ENCODE measurements at places on chromosomes 16 and 17.

- peak; percentile 37 for DNase-seq
Observed at GRCh38 chr17:31843070-31843745, 15.8 kb downstream of the COPRS start.

DNA sequence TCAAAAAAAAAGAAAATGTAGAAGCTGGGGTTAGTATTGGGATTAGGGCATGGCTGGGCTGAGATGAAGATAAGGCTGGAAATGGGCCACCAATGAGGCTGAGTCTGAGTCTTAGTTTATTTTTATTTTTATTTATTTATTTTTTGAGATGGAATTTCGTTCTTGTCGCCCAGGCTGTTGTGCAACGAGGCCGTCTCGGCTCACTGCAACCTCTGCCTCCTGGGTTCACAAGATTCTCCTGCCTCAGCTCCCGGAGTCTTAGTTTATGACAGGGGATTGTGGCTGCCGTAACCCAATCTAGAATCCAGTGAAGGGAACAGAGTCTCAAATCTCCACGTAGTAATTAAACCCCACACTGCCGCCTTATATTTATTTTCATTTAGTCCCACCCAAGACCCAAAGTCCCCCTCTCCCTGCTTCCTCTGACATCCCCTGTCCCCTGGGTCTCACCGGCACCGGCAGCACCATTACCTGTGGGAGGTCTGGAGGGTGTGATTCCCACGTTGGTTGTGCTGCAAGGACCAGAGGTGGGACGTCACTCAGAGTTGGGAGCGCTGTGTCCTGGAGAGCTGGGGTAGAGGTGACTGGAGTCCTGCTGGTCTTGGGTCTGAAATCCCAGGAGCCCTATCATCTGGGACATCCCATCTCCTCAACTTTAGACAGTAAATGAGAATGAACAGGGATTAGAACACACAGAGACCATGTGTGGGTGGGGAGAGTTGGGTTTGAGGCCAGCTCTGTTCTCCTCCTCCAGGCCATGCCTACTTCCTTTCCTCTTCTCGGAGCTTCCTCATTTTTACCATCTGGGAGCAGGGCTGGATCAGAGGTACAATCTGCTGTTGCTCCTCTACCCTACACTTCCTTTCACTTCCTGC, at the start of gene CLEC10A:
TSS of gene CLEC10A (minus strand) at position 671 of the 875 bp plus-strand sequence. CDS start 1,439 bp downstream, outside the sequence.
- DNase-seq: no peak

DNA sequence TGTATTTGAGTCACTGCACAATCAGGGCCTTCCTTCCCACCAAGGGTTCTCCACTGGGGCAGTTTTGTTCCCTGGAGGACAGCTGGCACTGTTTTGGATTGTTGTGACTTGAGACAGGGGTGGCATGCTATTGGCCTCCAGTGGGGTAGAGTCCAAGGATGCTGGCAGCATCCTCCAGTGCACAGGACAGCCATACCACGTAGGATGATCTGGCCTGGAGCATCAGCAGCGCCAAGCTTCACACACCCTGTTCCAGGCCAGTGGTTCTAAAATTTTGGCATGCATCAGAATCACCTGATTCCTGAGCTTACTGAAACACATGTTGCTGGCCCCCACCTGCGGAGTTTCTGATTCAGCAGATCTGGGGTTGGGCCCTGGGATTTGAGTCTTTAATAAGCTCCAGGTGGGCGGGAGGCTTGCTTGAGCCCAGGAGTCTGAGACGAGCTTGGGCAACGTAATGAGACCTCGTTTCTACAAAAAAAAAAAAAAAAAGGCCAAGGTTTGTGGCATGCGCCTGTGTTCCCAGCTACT, 83.2 kb downstream of the MGAT5B start:
- DNase-seq: no peak

- peak; percentile 21 for DNase-seq
Observed at GRCh38 chr17:42676424-42677011, at the start of gene PLEKHH3. Gene PLEKHH3 (minus strand): TSS chr17:42676994. CDS start chr17:42676563, 431 bp downstream.

DNA sequence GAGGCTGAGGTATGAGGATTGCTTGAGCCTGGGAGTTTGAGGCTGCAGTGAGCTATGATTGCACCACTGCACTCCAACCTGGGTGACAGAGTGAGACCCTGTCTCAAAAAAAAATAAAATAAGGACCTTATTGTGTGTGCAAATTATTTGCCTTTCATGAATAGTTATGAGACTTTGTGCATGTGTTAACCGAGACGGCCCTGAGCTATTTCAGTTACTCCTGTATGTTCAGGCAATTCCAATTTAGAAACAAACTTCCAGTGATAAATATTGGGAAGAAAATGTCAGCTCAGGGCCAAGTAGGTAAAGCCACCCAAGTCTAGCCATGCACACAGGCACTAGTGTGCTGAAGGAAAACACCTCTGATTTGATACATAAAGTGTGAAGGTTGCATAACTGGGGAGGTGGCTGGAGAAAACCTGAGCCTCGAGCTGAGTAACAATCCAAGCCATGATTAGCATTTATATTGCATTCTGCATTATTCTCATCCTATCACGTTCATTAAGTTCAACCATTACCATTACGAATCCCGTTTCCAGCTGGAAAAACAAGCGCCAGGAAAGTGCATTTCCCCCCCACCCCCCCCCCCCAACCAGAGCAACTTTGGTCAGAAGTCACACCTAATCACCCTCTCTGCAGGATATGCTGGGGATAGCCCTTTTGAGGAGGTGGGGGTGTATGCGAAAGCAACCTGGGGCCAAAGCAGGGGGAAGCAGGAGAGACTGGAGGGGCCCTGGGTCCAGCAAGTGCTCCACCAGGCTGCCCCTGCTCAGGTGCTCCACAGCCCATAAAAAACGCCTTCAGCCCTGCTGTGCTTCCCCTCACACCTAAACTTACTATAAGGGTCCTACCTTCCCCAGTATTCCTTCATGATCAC, 18.6 kb upstream of the ENDOV start:
- no peak for DNase-seq

- DNase-seq: no peak
Observed at GRCh38 chr17:63798572-63799106, 24.7 kb downstream of the DDX42 start.

GRCh38 chr16:20628213-20628612, 52.0 kb upstream of the ACSM2B start:
- DNase-seq: no peak

- peak; percentile 30 for DNase-seq
Observed at GRCh38 chr16:11256661-11257130, 692 bp upstream of the SOCS1 start.

- no peak for DNase-seq
Observed at GRCh38 chr16:52727849-52728248, 180.9 kb upstream of the TOX3 start.

DNA sequence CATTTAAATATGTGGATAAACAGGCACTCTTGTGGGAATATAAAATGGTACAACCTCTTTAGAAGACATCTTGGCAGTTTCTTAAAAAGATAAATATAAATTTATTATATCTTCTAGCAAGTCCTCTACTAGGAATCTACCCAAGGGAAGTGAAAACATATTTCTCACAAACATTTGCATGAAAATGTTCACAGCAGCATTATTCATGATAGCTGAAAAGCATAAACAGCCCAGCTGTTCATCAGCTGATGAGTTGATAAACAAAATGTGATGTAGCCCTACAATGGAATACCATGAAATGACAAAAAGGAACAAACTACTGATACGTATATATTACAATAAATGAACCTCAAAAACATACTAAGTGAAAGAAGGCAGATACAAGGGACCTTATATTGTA, 12.0 kb downstream of the DGKE start:
- no peak for DNase-seq

GRCh38 chr16:87483481-87483880, 9.3 kb downstream of the ZCCHC14 start:
- DNase-seq: no peak

GRCh38 chr16:20874088-20874581, 26.0 kb downstream of the DCUN1D3 start:
- no peak for DNase-seq

DNA sequence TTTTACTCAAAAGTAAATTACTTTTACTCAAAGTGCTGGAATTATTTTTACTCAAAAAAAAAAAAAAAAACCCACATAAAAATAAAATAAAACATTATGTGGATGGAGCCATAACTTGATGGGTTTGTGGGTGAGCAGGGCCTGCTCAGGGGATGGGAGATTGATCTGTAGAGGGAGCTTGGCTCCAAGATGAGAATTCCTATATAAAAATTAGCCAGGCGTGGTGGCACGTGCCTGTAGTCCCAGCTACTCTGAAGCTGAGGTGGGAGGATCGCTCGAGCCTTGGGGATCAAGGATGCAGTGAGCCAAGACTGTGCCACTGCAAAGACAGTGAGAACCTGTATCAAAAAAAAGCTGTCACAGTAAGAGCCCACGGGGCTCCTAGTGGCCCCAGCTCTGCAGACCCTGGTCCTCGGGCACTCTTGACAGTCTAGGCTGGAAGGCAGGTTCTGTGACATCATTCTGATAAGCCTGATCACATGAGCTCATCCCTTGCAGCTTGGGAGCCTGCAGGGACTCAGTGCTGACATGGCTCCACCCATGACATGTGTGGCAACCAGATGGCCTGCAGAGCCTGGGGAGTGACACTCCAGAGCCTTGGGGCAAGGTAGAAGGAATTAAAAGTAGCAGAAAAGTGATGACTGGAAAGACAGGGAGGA, 42.5 kb downstream of the ST3GAL2 start:
- DNase-seq: peak; percentile 30

DNA sequence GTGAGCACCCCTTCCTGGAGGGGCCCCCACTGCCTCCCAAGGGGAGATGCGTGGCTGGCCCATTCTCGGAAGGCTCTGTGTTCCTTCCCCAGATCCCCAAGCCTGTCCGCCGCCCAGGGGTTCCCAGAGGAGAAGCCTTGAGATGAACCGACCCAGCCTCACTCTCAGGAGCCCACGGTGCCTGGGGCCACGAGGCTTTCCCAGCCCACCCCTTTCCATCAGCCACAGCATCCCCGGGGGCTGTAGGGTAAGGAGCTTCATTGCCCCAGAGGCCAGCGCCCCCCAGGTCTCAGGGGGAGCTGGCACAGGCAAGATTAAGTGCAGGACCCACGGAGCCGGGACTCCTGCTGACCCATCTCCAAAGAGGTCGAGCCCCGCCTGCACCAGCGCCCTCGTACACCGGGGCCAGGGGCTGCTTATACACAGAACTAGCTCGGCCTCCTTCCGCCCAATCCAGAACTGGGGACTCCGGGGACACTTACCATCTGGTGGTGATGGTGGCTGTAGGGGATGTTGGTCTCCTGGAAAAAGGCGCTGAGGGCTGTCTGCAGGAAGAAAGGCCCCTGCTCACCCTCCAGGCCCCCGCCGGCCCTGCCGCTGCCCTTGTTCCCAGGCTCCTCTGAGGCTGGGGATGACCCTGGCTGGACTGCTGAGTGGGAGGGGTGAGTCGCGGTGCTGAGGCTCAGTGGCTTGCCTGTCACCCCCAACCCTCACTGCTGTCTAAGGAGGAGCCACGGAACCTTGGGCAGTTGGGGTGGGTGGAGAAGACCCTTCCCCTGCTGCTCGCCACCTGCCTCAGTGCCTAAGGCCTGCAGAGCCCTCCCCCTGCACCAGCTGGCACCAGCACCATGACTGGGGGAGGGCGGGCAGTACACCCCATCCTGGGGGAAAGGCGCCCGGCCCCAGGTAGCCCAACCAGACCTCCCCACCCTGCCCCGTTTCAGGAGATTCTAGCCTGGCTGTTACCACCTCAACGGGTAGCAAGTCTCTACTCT, 4.4 kb downstream of the UBALD1 start:
- DNase-seq: no peak

DNA sequence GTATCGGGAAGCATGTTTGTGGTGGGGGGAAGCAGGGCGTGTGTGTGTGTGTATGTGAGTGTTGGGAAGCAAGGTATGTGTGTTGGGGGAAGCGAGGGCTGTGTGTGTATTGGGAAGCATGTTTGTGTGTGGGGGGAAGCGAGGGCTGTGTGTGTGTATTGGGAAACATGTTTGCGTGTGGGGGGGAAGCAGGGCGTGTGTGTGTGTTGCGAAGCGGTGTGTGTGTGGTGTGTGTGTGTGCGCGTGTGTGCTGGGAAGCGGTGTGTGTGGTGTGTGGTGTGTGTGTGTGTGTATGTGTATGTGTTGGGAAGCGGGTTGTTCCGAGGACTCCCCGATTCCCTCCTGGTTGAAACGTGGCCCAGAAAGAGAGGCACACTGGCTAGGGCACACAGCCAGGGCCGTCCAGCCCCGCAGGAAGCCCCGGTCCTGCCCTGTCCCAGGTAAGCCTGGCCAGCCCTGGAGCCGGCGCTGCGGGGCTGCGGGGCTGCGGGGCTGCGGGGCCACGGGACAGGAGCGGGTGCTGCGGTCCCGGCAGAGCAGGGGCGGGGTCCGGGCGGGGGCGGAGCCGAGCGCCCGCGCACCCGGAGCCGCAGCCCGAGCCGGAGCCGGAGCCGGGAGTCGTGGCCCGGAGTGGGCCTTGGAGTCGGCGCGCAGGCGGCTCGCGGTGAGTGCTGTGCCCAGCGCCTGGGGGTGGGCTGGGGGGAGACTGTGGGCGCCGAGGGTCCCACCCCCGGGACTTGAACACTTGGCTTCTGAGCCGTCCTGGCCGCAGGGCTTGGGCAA, at the start of gene NOD2:
TSS of gene NOD2 (plus strand) at position 608 of the 783 bp plus-strand sequence. CDS start 5,890 bp downstream, outside the sequence.
- no peak for DNase-seq

DNA sequence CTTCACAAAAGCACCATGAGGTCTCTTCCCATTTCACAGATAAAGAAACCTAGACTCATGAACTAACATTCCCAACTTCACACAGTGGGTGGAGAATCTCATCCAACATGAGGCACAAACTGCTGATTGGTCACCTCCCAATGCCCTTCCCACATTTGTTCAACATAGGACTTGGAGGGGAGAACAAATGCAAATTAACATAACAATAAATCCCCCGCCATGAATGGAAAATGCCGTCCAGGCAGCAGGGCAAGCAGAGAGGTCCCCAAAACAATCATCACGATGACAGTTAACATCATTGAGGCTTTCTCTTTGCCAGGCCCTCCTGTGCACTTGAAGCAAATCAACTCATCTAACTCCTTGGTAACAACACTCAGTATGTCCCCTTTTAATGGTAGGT, 185.3 kb downstream of the TMEM132E start:
- no peak for DNase-seq

DNA sequence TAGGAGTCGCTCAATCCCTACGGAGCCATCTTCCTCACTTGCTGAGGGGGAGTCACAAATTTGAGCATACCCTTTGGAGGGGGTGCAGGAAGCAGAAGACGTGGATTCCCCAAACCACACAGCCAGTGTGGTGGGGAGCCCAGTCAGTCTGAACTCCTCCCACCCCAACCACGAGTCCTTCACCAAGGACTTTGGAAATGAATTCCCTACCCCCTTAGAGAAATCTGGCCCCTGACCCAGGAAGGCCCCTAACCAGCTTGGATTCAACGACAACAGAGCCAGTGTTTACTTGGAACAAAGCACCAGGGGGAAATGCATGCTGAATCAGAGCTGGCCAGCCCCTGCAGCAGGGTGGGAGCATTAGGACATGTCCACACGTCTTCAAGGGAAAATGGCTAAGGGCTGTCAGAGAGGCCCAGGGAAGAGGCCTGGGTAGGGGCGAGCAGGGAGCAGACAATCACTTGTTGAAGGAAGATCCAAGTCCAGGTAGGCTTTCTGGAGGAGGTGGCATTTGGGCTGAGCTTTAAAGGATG, 5.5 kb upstream of the TMEM92 start:
- DNase-seq: no peak

DNA sequence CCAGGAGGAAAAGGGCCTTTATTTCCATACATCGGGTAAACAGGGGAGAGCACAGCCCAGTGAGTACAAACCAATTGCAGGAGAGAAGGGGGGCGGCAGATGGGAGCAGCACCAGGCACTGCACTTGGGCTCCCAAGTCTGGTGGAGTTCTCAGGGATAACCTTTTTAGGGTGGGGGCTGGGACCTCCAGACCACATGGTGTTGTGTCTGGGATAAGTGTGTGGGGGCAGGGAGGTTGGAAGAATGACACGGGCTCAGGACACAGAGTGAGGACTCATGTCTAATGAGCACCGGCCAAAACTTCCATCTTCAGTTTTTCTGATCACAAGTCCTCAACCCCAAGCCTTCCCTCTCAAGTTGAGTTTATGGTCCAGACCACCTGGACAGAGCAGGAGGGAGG, 30.6 kb downstream of the PIPOX start:
- DNase-seq: no peak

GRCh38 chr16:75267631-75268264, 16.3 kb upstream of the BCAR1 start:
- DNase-seq: peak; percentile 64

Data from HFFc6 (cell line).